A549 treated with Mapracorat at 1 μM for 4 hours (cell line): ENCODE measurements at places on chromosomes 11 and 22. TPM values are rescaled to one million over a fixed set of nuclear protein-coding genes. Genes with fewer than 3 reads are reported as not detected.

The POU2AF1 gene
- total RNA-seq, result not detected in 5 replicates

The ABCG4 gene
- 0.16 to 0.50 TPM (median 0.34 TPM) in 5 replicates for total RNA-seq

The YAP1 gene
- total RNA-seq, result 52.9 to 73.3 TPM (median 62.2 TPM) in 5 replicates

The APOA4 gene
- not detected in 5 replicates for total RNA-seq

The NLRP10 gene
- total RNA-seq, result not detected in 5 replicates

The ZFTA gene
- 3.8 to 6.9 TPM (median 6.0 TPM) in 5 replicates for total RNA-seq

The SLC6A5 gene
- total RNA-seq, result not detected in 5 replicates

The KREMEN1 gene
- total RNA-seq, result 3.5 to 4.7 TPM (median 4.2 TPM) in 5 replicates

The TRMT2A gene
- total RNA-seq, result 18.4 to 28.3 TPM (median 23.4 TPM) in 5 replicates

The OR52A1 gene
- not detected in 5 replicates for total RNA-seq

The CFAP300 gene
- total RNA-seq, result 5.4 to 7.2 TPM (median 6.1 TPM) in 5 replicates

The UCP2 gene
- 79.3 to 96.8 TPM (median 84.6 TPM) in 5 replicates for total RNA-seq

The OLFML1 gene
- total RNA-seq, result 0.08 TPM in 1 of 5 replicates, not detected in the others

The PRG3 gene
- not detected in 5 replicates for total RNA-seq

The TEX12 gene
- not detected in 5 replicates for total RNA-seq

The APOBEC3F gene
- total RNA-seq, result 1.6 to 2.4 TPM (median 2.2 TPM) in 5 replicates

The EIF1AD gene
- 38.1 to 40.8 TPM (median 39.6 TPM) in 5 replicates for total RNA-seq

The GSTT4 gene
- total RNA-seq, result not detected in 5 replicates

The MYRF gene
- total RNA-seq, result 14.2 to 21.4 TPM (median 18.9 TPM) in 5 replicates

The CRELD2 gene
- 21.1 to 32.6 TPM (median 27.6 TPM) in 5 replicates for total RNA-seq

The LARGE2 gene
- 1.6 to 4.3 TPM (median 2.8 TPM) in 5 replicates for total RNA-seq

The B3GAT1 gene
- not detected in 5 replicates for total RNA-seq

The MS4A15 gene
- not detected in 5 replicates for total RNA-seq

The SLC5A12 gene
- not detected in 5 replicates for total RNA-seq

The KDM4E gene
- total RNA-seq, result not detected in 5 replicates

The NLRP14 gene
- not detected in 5 replicates for total RNA-seq

The ACRV1 gene
- total RNA-seq, result 0.17 TPM in 1 of 5 replicates, not detected in the others

The PRR5L gene
- total RNA-seq, result 11.4 to 15.1 TPM (median 13.2 TPM) in 5 replicates

The OR51B2 gene
- not detected in 5 replicates for total RNA-seq

The ADM2 gene
- 0.44 to 0.68 TPM (median 0.51 TPM) in 5 replicates for total RNA-seq

The MMP12 gene
- 0.07 to 0.11 TPM (median 0.10 TPM) in 4 of 5 replicates, not detected in the other for total RNA-seq

The CDC42BPG gene
- 0.93 to 2.0 TPM (median 1.5 TPM) in 5 replicates for total RNA-seq

The SLC29A2 gene
- 6.4 to 7.5 TPM (median 6.8 TPM) in 5 replicates for total RNA-seq

The SUSD2 gene
- total RNA-seq, result 62.5 to 83.3 TPM (median 77.2 TPM) in 5 replicates

The BATF2 gene
- total RNA-seq, result 0.71 to 1.1 TPM (median 0.85 TPM) in 5 replicates

The CSNK2A3 gene
- total RNA-seq, result 1.7 to 2.5 TPM (median 2.0 TPM) in 5 replicates

The CCDC81 gene
- 0.09 to 0.34 TPM (median 0.28 TPM) in 5 replicates for total RNA-seq

The FAM227A gene
- total RNA-seq, result 0.74 to 1.3 TPM (median 0.75 TPM) in 5 replicates

The HMGXB4 gene
- 8.8 to 13.0 TPM (median 12.0 TPM) in 5 replicates for total RNA-seq

The IGHMBP2 gene
- total RNA-seq, result 12.7 to 16.8 TPM (median 15.4 TPM) in 5 replicates
